HEK293T (cell line): ENCODE measurements at places on chromosomes 12 and 14.
A peak's percentile ranks its signal among the peaks of the same experiment; 100 is the strongest.

GRCh38 chr14:78851189-78851588 is 681.0 kb downstream of the NRXN3 start:
- DNase-seq: no peak

DNA sequence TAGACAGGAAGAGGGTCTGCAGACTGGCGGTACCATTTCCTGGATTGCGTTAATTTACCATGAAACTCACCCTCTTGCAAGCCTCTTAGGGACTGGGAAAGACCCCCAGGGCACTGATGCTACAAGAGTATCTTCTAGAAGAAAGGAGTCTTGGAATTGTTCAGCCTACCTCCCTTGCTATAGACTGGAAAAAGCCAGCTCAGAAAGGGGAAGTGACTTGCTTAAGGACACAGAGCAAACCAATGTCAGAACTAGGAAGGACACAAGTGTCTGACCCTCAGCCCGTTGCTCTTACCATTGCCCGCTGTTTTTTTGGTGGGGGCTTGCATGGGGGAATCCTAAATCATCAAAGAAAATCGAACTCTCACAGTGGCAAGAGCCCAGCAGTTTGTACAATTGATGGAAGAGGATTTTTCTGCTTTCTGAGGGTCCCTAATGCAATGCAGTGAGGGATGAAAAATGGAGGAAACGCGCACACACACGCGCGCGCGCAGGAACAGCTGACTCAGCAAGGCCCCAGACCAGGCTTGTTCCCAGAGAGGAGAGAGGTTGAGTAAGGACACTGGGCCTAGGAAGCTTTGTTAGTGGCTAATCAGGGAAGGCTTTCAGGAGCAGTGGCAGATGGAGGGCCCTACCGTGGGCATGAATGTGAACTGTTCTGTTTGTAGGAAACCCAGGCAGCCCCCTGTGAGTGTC is 50.9 kb downstream of the RIN3 start:
- no peak for DNase-seq

GRCh38 chr14:105419195-105420091 is at the start of gene MTA1:
Gene MTA1 (plus strand): TSS chr14:105419827. CDS start chr14:105420036, 209 bp downstream.
- DNase-seq: peak; percentile 76

- no peak for DNase-seq
These were observed 32.9 kb downstream of the SLC15A4 start for GRCh38 chr12:128790653-128791373.

- no peak for DNase-seq
These were observed 1.7 kb upstream of the PAPLN start for GRCh38 chr14:73235531-73236155.

- no peak for DNase-seq
These were observed 239.7 kb downstream of the SLC41A2 start for GRCh38 chr12:104718304-104718929.

- DNase-seq: peak; percentile 31
These were observed 150.6 kb upstream of the AEBP2 start for GRCh38 chr12:19288603-19289244.

- DNase-seq: no peak
These were observed 73.5 kb downstream of the TTC7B start for GRCh38 chr14:90742729-90743128.

DNA sequence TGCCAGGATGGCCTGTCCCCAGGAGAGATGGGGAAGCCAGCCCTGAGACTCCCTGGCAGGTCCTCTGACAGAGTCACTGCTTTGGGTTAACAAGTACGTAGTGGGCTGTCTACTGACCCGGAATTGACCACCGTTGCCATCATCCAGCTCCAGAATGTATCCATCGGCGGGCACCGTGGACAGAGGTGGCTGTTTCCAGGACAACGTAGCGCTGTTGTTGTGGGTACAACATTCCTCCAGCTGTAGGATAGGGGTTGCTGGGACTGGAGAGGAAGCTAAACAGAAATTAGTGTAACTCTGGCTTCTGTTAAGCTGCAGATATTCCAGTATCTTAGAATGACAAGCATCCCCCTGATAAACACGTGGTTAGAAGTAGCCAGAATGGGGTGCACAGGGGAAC is 56.3 kb upstream of the PYGL start:
- DNase-seq: no peak

GRCh38 chr12:77625441-77625840 is 205.3 kb upstream of the NAV3 start:
- no peak for DNase-seq

- no peak for DNase-seq
These were observed 29.5 kb downstream of the PHETA1 start for GRCh38 chr12:111339321-111339938.

- DNase-seq: no peak
These were observed 23.1 kb downstream of the NTF3 start for GRCh38 chr12:5455045-5455444.
